ENCODE measurements at places on chromosomes 7 and 10.

GRCh38 chr10:91800182-91800581, 2.0 kb downstream of the TNKS2 start:
- DNase-seq, result no peak

GRCh38 chr7:17019106-17019505, 137.3 kb upstream of the AGR3 start:
- DNase-seq, result no peak

- peak; percentile 21 for DNase-seq
Observed at GRCh38 chr10:101897633-101898032, 54.0 kb upstream of the KCNIP2 start.

GRCh38 chr10:33125522-33126517, 167.8 kb upstream of the ITGB1 start:
- DNase-seq, result no peak

- DNase-seq, result no peak
Observed at GRCh38 chr7:116862951-116863670, 724 bp downstream of the CAPZA2 start.

- no peak for DNase-seq
Observed at GRCh38 chr10:121069061-121069850, 218.1 kb downstream of the WDR11 start.

- no peak for DNase-seq
Observed at GRCh38 chr10:52956861-52957260, 184.3 kb upstream of the MBL2 start.

DNA sequence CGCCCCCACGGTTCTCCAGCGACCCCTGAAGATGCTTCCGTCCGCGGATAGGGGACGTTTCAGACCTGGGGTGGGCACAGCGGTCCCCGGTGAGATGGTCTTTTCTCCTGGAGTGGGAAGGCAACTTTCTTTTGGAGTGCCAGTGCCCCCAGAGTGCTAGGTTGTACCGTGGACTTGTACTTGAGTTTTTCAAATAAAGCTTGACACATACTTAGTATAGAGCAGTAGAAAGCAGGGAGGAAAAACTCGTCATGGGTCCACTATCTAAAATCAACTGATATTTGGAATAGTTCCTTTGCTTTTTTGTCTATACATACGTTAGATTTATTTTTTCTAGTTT, 28.4 kb downstream of the RBM20 start:
- no peak for DNase-seq

GRCh38 chr7:149238051-149238450, 1.4 kb upstream of the ZNF212 start:
- no peak for DNase-seq

GRCh38 chr10:110414548-110415309, 83.0 kb upstream of the DUSP5 start:
- DNase-seq, result peak; percentile 74

GRCh38 chr7:149750122-149750845, 23.1 kb downstream of the ZNF467 start:
- no peak for DNase-seq

- no peak for DNase-seq
Observed at GRCh38 chr10:94902570-94902969, 35.9 kb upstream of the CYP2C9 start.

GRCh38 chr7:93442478-93443224, 131.9 kb downstream of the CALCR start:
- peak; percentile 7 for DNase-seq

DNA sequence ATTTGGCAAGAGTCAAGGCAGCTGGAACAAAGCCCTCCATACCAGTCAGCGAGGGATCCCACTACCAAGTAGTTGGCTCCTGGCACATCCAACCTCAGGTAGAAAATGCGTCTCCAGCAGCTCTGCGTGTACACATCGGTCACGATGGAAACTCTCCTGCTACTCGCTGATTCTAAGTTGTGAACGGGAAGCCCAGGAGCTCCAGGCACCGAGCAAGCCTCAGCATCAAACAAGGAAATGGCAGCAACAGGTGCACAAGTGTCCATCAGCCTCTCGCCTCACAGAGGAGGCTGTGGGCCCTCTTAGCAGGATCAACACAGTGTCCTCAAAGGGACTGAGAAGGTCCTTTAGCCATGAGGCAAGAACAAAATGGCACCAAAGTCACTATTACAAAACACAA, 127.0 kb downstream of the TCERG1L start:
- no peak for DNase-seq

DNA sequence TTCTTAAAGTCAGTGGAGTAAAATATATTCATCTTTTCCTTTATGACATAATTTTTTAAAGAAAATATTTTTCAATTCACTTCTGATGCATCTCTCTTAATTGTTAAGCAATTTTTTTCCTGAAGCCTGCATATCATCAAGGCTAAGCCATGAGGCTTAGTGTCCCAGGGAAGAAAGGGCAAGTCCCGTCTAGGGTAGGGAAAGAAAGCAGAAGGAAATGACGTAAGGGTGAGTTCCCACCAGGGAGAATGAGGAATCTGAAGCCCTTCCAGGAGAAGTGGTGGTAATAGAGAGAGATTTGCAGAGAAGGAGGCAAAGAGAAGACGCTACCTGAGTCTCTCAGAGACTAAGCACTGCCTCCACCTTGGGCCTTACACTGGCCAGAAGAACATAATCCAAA, 96.8 kb upstream of the NFE2L3 start:
- no peak for DNase-seq

GRCh38 chr7:131895541-131896164, 339.2 kb upstream of the PODXL start:
- peak; percentile 62 for DNase-seq

GRCh38 chr7:28067171-28067570, 113.4 kb downstream of the JAZF1 start:
- DNase-seq, result no peak

- DNase-seq, result no peak
Observed at GRCh38 chr10:129104266-129105045, 362.6 kb upstream of the MGMT start.

GRCh38 chr10:95319239-95319638, 28.4 kb upstream of the PDLIM1 start:
- no peak for DNase-seq

DNA sequence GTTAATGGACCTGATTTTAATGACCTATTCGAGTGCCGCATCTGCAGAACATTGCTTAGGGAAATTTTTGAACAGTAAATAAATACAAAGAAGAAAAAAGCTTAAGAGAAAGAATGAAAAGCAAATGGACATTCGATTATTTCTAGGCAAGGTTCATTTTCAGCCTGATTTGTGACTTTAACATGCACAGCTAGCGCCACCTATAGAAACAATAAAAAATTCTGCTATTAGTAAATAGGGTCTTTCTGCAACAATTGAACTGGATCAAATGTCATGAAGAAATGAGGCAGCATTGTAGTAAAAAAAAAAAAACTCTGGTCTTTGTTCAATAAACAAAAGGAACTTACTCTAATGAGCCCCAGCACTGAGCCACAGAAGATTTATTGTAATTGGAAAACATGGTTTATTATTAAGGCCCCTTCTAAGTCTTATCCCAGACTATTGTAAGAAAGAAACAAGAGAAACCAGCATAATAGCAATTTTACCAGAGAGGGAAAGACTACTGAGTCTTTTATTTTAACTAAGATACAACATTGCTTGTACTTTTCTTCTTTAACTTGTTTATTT, 41.4 kb upstream of the GHITM start:
- DNase-seq, result no peak

- DNase-seq, result no peak
Observed at GRCh38 chr10:70893227-70894006, 5.1 kb upstream of the PCBD1 start.

- DNase-seq, result peak; percentile 8
Observed at GRCh38 chr10:99172128-99172738, 63.4 kb downstream of the HPSE2 start.

DNA sequence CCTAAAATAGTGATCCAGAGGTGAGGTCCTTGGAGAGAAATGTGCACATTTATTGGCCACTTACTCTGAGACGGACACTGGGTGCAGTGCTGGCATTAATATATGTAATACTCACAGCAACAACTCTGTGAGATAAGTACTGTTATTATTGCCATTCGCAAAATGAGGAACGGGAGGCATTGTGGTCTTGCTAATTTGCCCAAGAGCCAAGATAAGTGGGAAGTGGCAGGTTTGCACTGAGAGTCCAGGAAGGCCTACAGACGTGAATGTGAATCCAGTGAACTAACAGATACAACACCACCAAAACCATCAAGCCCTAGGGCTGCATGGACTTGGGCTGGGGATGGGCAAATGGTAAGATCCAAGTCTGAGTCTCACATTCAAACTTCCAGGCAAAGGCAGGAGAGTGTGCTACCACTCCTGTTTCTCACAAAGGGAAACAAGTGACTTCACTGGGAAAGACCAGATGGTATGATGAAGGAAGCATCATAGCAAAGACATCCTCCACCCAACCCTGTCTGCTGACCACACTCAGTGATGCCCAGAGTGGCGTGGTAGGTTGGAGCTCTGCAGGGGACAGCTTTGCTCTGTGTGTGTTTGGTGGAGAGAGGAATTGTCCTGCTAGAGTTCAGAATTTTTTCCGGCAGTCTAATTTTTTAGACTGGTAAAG, 19.2 kb downstream of the TMEM273 start:
- DNase-seq, result no peak

- DNase-seq, result no peak
Observed at GRCh38 chr7:71285571-71286145, 153.7 kb downstream of the GALNT17 start.

- DNase-seq, result no peak
Observed at GRCh38 chr7:134422638-134423037, 36.3 kb downstream of the AKR1B1 start.

DNA sequence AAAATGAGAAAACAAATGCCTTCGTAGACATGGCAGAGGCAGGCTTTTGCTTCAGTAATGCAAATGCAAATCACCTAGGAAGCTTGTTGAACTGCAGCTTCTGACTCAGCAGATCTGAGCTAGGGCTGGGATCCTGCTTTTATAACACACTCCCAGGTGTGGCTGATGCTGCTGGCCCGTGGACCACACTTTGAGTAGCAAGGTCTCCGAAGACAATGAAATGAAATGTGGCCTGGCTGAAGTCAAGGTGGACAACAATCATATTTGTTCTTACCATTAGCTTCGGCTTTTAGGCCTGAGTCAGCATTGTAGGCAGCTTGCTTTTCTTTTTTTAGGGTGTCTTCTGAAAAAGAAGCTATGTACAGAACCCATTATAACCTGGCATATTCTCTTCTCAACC, 26.3 kb downstream of the COL17A1 start:
- no peak for DNase-seq

GRCh38 chr10:43701295-43701694, 52.6 kb upstream of the ZNF32 start:
- no peak for DNase-seq

DNA sequence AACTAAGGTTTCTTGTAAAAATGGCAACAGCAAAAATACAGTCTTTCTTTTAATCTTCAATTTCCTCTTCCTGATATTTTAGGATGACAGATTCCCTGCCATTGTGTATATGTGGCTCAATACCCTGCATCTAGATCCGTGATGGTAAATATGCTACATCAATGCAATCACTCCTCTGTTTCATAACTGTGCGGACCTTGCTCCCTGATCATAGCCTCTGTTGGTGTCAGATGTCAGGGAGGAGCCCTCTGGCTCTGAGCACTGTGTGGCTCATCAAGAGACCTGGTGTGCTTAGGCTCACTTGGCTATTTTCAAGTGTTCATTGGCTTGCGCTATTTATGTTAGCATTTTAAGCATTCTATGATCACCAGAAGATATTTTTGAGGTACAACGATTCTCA, 33.0 kb upstream of the AGR3 start:
- no peak for DNase-seq
